GDM1 (cell line): ENCODE measurements at places on chromosomes 5 and 9.

DNA sequence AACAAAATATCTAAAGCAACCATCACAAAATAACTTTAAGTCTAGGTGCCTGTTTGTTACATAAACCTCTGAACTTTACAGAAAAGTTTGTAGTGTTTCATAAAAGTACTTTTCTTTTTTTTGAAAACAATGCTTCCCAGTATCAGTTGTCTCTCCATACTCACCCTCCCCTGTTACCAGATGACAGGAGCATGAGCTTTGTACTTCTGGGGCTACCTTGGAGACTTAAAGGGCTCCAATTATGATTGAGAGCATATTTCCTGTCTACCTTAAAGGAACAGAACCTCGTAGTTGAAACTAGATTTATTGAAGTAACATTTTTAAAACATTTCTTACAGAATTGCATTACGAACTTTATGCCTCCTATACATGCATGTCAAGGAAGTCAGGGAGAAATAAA lies 55.4 kb upstream of the PPP1R2B start:
- no peak for DNase-seq

- DNase-seq, result no peak
Measured at GRCh38 chr5:116546743-116547124, 27.9 kb downstream of the SEMA6A start.

DNA sequence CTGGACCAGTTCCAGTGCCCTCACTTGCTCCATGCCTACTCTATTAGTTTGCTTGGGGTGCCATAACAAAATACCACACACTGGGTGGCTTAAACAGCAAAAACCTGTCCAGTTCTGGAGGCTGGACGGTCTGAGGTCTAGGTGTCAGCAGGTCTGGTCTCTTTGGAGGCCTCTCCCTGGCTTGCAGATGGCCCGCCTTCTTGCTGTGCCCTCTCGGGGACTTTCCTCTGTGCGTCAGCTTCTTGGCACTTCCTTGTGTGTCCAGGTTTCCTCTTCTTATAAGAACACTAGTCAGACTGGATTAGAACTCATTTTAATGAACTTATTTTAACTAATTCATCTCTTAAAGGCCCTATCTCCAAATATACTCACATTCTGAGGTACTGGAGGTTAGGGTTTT lies 97.2 kb downstream of the CARTPT start:
- DNase-seq, result no peak

DNA sequence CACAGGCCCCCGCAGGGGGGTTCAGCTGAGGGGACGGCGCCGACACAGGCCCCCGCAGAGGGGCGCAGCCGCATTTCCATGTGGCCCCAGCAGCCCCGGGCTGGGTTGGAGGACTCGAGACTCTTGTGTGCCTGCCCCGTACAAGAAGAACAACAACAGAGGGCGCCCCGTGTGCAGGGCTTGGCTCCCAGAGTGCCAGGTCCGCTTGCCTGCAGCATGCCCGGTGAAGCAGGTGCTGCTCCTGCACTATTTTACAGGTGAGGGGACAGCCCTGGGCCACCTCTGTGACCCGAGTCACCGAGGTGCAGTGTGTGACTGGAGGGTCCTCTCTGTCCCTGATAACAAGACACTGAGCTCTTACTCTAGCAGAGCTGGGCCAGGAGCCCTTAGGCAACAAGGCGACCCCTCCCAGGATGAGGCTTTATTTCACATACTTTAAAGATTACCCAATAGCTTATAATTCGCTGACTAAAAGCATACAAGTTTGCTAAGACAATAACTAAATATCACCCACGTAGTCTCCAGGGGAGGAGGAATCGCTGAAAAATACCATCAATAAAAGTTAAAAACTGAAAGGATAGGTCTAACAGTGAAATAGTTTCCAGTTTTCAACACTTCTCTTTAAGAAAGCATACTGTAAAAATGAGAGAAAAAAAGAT lies 41.7 kb upstream of the SLC9A3 start:
- no peak for DNase-seq

DNA sequence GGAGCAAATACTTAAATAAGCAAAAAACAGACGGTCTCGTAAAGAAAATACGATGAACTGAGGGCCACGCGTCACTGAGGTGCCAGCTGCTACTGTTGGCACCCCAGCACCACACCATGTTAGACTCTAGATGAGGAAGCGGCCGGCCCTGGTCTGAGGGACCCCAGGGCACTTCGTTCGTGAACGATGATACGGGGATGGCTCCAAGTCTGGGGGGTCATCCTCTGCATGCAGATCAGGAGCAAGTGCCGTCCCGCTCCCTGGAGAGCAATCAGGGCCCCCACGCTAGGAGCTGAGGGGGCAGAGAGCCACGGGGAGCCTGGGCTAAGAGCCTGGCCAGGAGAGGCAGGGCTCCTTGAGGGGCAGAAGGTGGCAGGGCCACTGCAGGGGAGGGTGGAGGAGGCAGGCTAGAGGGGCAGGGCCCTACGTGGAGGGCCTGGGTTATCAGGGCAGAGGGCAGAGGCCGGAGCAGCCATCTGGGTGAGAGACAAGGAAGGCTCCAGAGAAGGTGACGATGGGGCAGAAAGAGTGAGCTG lies 24.1 kb downstream of the SARDH start:
- no peak for DNase-seq

GRCh38 chr9:97848480-97849237 lies 4.4 kb upstream of the FOXE1 start:
- DNase-seq, result no peak

- DNase-seq, result no peak
Measured at GRCh38 chr5:134458234-134459009, 46.7 kb upstream of the CDKN2AIPNL start.

- DNase-seq, result no peak
Measured at GRCh38 chr9:87546704-87547103, 49.0 kb downstream of the DAPK1 start.

- no peak for DNase-seq
Measured at GRCh38 chr9:107243742-107244141, 39.3 kb upstream of the RAD23B start.

GRCh38 chr5:83724001-83724400 lies 3.3 kb upstream of the HAPLN1 start:
- no peak for DNase-seq

GRCh38 chr9:9920425-9921060 lies 692.3 kb downstream of the PTPRD start:
- no peak for DNase-seq

DNA sequence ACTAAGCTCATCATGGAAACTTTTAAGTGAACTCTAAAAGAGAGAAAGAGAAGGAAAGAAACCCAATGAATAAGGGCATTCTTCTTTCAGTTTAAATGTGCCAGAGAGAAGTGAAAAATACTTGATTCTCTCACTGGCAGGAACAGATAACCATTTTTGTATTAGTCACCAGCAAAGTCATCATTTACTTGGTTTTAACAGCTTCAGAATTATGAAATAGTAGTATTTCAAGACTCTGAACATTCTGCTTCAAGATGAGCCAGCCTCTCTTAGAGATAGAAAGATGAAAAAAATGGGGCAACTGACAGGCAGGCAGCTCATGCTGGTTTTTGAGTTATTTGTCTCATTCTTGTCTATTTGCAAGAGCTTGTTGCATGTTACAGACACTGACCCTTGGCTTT lies 103.5 kb downstream of the GCNT1 start:
- no peak for DNase-seq

DNA sequence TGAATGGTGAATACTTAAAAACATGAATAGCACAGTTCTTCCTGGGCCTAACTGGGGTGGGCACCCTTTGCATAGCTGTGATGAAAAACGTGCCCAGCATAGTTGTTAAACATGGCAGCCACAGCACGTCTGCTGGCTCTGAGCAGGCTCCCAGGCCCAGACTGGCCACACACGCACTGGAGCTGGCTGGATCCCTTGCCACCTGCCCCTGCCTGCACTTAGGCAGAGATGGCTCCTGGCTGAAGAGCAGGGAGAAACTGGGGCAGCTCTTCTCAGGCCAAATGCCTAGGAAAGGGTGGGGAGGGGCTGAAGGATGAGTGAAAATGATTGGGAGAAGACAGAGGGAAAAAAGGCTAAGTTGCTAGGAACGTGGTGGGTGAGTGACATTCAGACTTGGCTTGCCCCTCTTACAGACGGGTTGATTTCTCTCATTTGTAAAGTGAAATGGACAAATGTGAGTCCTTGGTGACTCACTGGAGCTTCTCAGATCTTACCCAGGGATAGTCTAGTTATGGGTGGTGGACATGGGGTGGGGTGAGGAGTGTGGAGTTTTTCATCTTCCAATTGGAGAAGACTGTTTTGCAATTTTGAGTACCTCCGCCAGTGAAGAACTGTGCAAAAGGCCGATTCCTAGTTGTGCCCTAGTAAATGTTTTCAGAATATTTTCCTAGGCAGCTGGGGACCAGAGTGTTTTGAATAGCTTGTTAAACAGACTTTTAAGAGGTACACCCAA lies 42.4 kb downstream of the TRIO start:
- no peak for DNase-seq

DNA sequence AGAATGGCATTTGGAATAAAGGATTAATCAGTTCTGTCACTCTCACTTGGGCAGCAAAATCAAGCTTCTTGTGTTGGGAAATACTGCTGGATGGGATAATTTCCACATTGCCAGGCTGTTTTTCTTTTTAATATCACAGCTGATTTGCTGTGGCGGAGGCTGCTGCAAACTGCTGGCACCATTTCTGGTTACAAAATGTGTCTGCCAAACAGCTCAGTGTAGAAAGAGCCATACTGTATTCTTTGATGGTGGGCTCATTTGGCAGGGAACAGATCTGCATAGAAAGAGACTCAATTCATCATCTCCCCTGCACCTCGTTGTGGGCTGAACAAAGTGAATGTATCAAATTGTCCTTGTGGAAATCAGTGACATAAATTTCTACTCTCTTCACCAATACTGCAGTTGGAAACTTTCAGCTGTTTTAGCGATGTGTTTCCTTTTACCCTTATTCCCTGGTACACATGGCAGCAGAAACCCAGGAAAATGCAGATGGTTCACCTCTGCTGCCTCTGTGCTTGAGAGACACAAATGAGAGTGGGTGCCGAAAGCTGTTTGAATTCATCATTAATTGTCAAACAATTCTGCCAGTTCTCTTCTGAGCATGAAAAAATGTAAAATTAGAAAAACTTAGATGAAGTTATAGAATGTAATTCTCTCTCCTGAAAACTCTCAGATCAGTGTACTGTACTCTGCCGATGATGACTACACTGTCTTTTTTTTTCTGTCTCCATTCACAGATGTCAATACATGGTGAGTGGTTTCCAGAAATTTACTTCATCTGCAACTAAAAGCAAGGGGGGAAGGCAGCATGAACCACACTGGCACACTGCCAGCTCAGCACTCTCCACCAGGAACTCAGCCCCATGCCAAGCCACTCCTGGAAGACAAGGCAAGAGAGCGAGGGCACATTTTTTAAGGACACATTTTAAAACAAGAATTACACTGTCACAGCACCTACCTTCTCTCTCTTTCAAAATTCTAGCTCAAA lies 75.0 kb downstream of the HMHB1 start:
- no peak for DNase-seq

DNA sequence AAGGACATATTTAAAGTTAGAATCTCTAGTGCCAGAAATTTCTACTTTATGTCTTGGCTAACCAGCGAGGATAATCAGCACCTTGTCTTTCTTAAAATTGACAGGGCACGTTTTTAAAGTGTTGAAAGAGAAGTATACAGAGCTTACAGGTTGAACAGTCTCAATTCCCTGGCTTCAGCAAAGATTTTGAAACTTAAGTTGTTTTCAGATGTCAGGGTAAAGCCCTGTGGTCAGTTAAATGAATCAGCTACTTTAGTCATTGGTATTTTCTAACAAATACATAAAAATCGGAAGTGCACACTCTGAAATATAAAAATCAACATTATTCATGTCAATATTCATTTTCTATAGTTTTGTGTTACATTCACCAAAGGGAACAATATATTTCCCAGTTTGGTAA lies 29.1 kb downstream of the SNCAIP start:
- DNase-seq, result no peak

DNA sequence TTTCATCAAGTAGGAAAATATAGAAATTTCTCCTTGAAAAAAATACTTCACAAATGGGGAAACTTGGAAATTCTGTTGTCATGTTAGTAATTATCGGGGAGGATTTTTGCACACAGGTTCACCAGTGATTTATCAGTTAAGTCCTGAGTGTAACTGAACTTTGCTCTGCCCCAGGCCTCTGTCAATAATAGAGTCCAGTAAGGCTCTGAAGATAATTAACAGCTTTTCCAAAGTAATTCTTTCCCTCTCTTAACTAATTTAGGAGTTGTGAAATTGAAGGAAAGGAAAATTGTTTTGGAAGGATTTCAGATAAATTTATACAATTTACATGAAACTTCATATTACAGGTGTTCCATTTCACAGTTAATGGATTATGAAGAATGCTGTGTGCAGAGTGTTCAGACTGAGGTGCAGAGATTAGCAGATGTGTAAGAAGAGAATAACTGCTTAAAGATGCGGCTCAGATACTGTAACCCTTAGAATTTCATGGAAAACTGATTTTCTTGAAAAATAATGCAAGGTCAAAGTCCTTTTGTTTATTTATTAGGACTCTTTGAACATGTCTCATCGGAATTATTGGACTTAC lies 2.9 kb upstream of the AGXT2 start:
- DNase-seq, result no peak

- DNase-seq, result no peak
Measured at GRCh38 chr9:86034863-86035734, 64.3 kb downstream of the GOLM1 start.

GRCh38 chr9:123460091-123460490 lies 104.1 kb downstream of the CRB2 start:
- no peak for DNase-seq

- no peak for DNase-seq
Measured at GRCh38 chr9:136808806-136809158, 1.0 kb downstream of the RABL6 start.

- DNase-seq, result no peak
Measured at GRCh38 chr5:74042559-74042958, 416.6 kb downstream of the ARHGEF28 start.

GRCh38 chr5:78887384-78888118 lies 97.6 kb downstream of the ARSB start:
- DNase-seq, result peak; percentile 18

- DNase-seq, result no peak
Measured at GRCh38 chr5:42583322-42583721, 160.1 kb downstream of the GHR start.

GRCh38 chr5:34486160-34486848 lies 169.8 kb upstream of the RAI14 start:
- peak; percentile 33 for DNase-seq

- no peak for DNase-seq
Measured at GRCh38 chr9:98218562-98219363, 26.3 kb upstream of the CORO2A start.

DNA sequence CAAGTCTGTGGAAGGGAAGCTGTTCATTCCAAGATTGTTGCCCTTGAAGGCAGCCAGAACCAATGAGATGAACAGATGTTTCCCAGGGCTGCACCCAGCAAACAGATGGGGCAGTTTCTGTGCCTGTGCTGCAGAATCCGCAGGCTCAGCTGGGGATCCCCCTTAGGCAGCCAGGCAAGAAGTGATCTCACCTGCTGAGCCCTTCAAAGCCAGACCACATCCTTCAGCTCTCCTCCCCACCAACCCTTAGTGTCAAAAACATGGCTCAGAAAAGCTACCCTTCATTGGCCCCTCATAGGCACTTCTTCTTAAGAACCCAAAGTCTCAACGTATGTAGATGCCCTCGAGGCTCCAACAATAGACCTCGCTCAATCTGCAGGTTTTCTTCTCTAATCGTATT lies 626.7 kb downstream of the CCDC171 start:
- DNase-seq, result no peak

- no peak for DNase-seq
Measured at GRCh38 chr5:93574491-93575305, 6.3 kb downstream of the NR2F1-AS1 start.
